Activated CD4-positive, alpha-beta T cell treated with anti-CD3 and anti-CD28 coated beads for 1 hour (primary cell): ENCODE measurements at places on chromosomes 5 and 9.

- DNase-seq, result no peak
Measured at GRCh38 chr5:58887311-58887710, 304.4 kb downstream of the RAB3C start.

DNA sequence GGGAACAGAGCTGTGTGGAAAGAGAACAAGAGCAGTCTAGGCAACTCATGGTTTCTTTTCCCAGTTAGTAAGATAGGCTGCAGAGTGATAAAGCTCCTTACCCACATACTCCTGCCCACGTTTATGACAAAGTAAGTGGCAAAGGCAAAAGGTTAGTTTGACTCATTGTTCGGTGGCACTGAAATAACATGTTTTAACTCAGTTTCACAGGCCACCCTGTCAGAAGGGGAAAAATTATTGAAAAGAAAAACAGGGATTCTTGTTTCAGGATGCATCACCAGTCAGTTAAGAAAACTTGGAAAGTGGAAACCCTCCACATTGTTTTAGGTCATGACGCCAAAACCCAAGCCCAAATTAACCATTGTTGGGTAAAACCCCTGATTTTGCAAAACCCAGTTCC is 22.3 kb upstream of the DAB2 start:
- no peak for DNase-seq

- no peak for DNase-seq
Measured at GRCh38 chr9:100070104-100071041, 28.4 kb downstream of the ERP44 start.

DNA sequence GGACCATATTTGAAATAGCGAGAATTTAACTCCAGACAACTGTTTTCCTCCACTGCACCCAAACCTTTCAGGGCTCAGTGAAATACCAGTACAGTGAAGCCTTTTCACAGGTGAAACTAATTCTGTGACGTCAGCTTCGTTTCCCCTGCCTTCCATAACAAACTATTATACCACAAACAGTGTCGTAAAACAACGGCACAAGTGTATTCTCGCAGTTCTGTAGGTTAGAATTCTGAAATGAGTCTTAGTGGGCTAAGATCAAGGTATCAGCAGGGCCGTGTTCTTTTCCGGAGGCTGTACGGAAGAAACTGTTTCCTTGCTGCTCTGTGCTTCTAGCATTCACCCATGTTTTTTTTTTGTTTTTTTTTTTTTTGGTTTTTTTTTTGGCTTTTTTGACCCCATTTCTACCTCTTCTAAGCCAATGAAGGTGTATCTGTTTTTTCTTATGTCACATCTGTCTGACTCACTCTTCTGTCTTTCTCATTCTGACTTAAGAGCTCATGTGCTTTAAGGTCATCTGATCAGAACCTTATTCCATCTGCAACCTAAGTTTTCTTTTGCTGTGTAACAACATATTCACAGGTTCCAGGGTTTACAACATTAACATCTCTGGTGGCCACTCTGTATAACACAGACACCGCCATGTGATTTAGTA is 20.1 kb downstream of the ISOC1 start:
- no peak for DNase-seq

DNA sequence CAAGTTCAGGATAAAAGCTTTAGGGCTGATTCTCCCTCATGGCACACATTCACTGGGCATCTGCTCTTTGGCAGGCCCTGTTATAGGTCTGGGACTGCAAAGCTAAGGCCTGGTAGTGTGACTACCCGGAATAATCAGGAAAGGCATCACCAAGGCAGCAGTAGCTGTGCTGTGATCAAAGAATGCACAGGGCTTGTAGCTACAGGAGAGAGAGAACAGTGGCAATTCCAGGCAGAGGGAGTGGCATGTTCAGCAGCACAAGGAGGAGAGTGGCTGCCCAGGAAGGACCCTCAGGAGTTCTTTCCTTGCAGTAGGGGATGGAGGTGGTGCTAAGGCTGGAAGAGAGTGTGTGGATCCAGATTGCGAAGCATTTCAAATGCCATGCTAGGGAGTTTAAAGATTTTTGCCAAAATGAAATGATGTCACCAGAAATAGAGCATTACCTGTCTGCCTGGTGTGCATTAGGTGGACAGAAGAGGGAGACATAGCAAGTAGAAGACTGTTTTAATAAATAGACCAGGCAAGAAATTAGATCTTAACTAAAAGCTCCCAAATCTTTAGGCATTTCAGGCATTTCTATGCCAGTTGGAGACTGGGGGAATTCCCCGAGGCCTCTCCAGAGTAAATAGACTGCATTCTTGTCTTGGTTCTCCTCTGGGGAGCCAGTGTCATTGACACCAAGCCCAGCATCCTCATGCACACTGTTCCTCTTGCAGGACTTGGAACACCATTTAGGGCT is 69.1 kb downstream of the GPR21 start:
- DNase-seq, result no peak

DNA sequence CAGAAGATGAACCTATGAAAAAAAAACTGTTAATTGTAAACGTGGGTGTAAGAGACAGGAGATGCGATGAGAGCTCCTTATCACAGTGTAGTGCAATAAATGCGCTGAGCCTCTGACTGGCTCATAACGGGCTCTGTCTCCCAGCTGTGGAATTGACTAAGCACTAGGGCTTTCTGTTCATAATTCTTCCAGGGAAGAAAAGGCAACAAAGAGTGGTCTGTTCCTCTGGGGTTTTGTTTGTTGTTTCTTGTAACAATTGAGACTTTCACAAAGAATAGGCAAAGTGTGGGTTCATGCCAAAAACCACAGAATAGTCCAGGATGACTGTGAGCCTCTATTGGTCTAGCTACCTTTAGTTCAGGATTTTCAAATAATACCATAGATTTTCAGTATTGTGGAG is 39.4 kb downstream of the UBE2QL1 start:
- no peak for DNase-seq

DNA sequence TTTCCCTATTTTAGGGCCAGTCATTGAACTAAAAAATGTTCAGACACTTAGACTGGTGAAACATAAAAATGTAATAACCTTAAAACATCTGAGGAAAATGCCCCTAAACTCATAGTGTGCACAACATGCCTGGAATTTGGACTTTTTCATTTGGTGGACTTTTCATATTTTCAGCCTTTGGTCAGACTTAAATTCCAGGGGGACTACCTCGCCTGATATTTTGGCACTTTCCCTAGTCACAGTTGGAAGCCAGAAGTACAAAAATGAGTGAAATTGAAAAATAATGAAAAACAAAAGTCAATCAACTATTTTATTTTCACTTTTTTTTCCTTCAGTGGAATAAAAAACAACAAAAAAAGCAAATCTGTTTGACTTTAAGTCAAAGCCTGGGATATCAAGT is 256.2 kb downstream of the ACTL7B start:
- DNase-seq, result no peak

GRCh38 chr5:137595396-137596079 is 96.4 kb upstream of the SPOCK1 start:
- DNase-seq, result no peak

DNA sequence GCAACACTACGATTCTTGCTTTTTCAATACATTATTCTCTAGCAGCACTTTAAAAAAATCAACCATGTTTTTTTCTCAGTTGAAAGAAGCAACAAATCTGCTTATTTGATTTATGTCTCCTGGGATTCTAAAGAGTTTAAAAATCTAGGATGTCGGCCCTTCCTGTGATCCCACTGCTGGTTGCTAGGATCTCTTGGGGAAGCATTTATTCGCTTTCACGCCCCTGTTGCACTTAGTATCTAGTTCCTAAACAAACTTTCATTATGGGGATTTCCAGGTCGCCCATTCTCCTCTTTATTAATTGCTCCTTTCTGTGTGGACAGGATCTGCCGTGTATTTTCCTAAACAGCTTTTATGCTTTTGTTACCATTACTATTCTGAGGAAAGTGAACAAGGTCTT is 313.5 kb downstream of the AGTPBP1 start:
- DNase-seq, result no peak

DNA sequence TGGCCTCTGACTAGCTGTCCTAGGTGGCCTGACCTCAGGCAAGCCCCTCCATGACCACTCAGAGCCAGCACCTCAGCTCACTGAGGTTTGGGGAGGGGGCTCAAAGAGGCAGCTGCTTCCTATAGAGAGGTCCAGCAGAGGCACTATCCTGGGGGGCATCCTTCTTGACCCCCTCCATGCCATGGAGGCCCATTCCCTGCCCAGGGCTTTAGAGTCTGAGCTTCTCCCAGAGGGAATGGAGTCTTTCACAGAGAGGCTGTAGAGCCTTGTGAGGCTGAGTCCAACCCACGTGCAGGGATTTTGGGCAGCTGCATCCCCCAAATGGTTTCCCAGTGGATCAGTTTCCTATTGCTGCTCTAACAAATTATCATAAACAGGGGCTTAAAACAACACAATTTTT is 16.9 kb downstream of the IRF1 start:
- DNase-seq, result peak; percentile 10

DNA sequence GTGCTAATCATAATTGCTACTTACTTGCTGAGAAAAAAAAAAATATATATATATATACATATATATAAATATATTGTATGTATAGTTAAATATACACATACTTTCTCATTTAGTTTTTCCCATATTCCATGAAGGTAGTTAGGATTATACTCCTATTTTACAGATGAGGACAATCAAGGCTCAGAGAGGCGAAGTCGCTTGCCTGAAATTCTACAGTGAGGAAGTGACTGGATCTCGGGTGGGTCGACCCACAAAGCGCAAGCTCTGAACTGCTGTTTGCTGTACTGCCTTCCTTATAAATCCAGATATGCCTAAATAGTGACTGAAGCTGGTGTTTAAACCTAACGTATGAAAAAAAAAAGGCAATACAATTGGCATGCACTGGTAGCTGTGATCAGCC is 148.3 kb upstream of the TBC1D2 start:
- no peak for DNase-seq

DNA sequence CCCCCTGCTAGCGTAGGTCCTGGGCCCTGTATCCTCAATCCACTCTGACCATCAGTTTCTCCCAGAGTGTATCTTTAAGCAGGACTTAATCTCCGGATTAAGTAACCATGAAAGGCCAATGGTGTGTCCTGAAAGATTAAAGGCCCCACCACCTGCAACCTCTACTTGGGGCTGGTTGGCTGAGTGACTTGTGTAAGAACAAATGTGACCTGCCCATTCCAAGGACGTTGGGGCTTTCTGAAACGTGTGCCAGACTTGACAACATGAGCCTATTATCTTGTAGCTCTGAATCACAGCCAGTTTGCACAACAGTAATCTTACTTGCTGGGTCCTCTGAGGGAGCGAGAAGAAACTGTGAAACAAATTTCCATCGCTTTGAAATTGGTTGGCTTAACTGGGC is 3.1 kb upstream of the PRELID2 start:
- no peak for DNase-seq

GRCh38 chr9:38094165-38094564 is 25.1 kb upstream of the SHB start:
- DNase-seq, result no peak

DNA sequence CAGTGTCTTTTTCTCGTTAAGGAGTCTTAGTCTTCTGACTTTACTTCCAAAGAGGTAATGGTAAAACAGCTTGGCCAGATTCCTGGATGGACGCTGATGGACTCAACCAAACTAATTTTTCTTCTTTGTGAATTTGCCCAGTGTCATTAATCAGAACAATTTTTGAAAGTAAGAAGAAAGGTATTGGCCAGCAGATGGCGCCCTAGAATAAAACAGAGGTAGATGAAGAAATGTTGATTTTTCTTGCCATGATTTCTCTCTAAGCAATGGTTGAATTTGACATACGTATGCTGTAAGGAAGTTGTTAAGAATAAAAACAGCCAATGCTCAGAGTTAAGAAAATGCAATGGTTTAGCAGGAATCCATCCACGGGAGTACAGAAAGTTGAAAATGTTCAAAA is 500.0 kb downstream of the DIRAS2 start:
- DNase-seq, result peak; percentile 22

DNA sequence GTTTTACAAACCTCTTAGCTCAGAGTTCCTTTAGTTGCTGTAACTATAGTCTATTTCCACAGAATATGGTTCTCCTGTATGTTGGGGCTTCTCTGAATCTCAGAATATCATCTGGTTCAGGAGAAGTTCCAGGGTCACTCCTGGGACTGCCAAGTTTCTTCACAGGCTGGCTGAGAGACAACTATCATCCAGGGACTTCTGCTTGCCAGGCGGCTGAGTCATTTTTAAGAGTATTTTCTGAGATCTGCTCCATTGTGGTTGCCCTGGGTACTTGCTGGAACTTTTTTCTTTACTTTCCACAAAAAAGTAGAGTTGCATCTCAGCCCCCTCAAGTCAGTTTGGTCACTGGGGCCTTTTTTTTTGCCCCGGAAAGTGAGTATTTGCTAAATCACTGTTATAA is 566.5 kb downstream of the LRRC70 start:
- DNase-seq, result no peak

GRCh38 chr5:143585970-143586369 is 182.5 kb upstream of the NR3C1 start:
- no peak for DNase-seq

GRCh38 chr5:36854402-36855140 is 22.0 kb upstream of the NIPBL start:
- DNase-seq, result no peak

- no peak for DNase-seq
Measured at GRCh38 chr9:23322392-23322791, 503.6 kb downstream of the ELAVL2 start.

DNA sequence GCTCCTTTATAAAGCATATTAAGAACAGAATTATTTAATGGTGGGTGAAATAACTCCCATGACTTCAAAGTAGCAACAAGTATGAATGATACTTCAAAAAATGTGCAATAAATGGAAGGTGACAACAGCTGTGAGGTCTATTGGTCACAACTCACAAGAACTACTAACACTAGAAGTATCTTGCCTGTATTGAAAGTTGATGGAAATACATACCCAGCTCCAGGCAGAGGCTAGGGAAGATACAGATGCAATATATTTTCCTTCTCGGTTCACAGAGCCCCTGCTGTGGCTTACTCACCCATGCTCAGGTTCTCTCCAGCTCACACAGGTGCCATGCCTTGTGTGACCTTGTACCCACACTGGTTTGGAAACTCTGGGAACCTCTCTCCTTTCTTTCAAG is 133.8 kb downstream of the LIFR start:
- no peak for DNase-seq

DNA sequence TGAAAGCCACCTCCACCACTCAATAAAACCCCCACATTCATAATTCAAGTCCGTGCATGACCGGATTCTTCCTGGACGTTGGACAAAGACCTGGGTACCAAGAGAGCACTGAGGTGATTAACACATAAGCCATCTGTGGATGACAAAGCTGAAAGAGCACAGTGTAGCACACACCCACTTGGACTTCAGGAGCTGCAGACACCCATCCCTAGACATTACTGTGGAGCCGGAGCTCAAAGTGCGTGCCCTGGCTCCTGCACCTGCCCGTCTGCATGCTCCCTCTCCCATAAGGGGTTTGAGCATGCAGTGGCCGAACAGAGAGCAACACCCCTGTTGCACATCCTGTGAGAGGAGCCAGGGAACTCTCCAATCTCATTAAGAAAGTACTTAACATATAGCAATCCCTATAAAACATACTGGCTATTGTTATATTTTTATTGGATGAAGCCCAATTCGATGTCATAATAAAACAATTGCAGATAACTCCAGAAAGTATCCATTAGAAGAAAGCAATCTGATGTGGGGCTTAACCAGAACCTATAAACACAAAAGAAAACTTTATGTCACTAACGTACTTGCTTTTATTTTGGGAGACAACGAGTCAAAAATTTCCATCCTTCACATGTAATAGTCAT is 1174.2 kb upstream of the C9orf72 start:
- DNase-seq, result no peak

- no peak for DNase-seq
Measured at GRCh38 chr5:151248651-151249050, 4.3 kb upstream of the GM2A start.
